EL (cell line): ENCODE measurements at places on chromosomes 16 and 17.

GRCh38 chr16:58346831-58347371 lies 45.4 kb upstream of the GINS3 start:
- no peak for DNase-seq

GRCh38 chr17:81285894-81286293 lies 9.2 kb downstream of the SLC38A10 start:
- DNase-seq = no peak

- peak; percentile 52 for DNase-seq
Measured at GRCh38 chr16:21103941-21104860, 46.4 kb downstream of the DNAH3 start.

- DNase-seq = no peak
Measured at GRCh38 chr17:32588982-32589381, 102.2 kb downstream of the CDK5R1 start.

- no peak for DNase-seq
Measured at GRCh38 chr17:83046448-83047181, 32.8 kb upstream of the METRNL start.

- DNase-seq = no peak
Measured at GRCh38 chr16:66267292-66268014, 99.0 kb upstream of the CDH5 start.

- peak; percentile 31 for DNase-seq
Measured at GRCh38 chr17:8947201-8947600, 18.3 kb downstream of the PIK3R5 start.

DNA sequence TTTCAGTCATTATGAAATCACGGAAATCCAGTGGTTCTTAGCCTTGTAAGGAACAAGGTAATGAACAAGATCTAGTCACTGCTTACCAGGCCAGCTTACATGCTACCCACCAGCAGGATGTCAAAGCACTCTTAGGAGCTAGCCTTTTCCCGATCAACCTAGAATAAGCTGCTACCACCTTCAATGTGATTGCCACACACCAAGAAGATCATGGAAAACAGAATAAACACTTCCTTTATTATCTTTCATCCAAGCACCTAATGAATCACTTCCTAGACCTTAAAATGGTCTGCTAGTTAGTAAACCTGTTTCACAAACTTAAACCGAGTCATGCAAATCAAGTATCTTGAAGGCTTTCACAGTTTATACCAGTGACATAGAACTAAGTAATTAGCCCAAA lies 5.0 kb downstream of the BBS2 start:
- no peak for DNase-seq

DNA sequence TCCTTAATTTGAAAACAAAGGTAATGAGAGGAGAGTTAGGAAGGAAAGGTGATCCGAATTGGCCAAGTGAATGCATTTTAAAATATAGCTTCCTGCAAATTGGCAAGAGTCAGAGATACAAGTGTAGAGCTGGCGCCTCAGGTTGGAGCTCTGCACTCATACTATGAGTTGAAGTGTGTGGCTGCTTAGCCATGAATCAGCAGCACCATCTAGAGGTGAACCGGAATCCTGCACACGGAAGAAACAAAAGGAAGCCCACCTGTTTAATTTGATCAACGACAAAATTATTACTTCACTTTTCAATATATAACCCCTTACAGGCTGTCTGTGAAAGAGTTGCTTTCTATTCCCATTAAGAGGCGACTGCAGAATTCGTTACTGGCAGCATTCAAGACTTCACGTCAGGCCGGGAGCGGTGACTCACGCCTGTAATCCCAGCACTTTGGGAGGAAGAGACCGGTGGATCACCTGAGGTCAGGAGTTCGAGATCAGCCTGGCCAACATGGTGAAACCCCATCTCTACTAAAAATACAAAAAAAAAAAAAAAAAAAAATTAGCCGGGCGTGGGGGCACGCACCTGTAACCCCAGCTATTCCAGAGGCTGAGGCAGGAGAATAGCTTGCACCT lies 1253.7 kb upstream of the CDH8 start:
- DNase-seq = no peak

DNA sequence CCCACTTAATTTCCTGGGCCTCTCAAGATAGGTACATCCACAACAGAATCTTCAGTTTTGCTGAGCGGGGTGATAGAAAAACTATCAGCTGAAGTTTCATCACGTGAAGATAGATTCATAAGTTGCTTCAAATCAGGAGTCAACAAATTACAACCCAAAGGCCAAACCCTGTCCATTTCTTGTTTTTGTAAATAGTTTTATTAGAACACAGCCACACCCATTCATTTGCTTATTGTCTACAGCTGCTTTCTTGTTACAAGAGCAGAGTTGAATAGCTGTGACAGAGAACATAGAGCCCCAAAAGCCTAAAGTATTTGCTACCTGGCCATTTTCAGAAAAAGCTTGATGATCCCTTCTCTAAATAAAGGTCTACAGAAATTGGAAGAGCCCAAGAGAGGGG lies 300.1 kb upstream of the CDH5 start:
- no peak for DNase-seq

DNA sequence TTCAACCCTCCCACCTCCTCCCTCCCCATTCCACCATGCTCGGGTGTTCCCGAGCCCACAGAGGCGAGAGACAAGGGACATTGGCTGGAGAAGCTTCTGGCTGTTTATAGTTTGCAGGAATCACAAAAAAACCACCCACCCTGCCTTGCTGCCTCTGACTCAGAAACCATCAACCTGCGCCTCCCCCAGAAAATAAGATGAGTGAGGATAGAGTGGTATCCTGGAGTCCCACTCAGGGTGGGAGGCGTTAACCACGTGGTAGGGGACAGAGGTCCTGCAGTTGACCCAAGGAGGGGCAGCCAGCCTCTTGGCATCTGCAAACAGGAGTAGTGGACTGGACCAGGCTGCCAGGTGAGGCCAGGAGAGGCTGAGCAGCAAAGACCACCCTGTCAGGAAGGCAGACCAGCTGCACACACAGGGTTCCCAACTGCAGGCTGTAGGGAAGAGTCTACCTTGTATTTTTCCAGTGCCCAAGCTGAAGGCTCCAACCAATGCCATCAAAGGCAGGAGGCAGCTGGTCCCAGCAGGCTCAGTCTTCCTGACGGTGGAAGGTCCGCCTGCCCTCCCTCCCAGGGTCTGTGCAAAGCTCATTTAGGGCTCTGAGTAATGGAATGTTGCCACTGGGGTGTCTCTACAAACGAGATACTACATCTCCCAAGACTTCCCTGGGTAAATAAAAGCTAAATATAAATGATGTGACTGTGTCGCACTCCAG lies 201.5 kb upstream of the TNRC6C start:
- no peak for DNase-seq

GRCh38 chr16:912684-913613 lies 57.8 kb downstream of the LMF1 start:
- DNase-seq = no peak

- peak; percentile 66 for DNase-seq
Measured at GRCh38 chr17:56833057-56833808, 487 bp downstream of the C17orf67 start.

- no peak for DNase-seq
Measured at GRCh38 chr17:39660397-39661385, 4.5 kb upstream of the TCAP start.

DNA sequence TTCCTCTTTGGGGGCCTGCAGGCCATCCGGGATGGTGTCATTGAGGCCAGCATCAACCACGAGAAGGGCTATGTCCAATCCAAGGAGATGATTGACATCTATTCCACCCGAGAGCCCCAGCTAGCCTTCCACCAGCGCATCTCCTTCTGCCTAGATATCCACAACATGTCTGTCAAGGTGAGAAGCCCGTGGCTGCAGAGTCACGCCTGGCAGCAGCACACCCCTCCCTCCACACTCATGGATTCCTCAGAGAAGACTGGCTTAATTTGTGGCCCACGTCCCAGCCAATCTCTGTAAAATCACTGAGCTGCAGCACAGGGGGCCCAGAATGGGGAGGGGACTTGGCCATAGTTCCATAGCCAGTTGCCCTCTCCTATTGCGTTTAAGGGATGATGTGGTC lies 15.6 kb downstream of the PSMD3 start:
- no peak for DNase-seq

DNA sequence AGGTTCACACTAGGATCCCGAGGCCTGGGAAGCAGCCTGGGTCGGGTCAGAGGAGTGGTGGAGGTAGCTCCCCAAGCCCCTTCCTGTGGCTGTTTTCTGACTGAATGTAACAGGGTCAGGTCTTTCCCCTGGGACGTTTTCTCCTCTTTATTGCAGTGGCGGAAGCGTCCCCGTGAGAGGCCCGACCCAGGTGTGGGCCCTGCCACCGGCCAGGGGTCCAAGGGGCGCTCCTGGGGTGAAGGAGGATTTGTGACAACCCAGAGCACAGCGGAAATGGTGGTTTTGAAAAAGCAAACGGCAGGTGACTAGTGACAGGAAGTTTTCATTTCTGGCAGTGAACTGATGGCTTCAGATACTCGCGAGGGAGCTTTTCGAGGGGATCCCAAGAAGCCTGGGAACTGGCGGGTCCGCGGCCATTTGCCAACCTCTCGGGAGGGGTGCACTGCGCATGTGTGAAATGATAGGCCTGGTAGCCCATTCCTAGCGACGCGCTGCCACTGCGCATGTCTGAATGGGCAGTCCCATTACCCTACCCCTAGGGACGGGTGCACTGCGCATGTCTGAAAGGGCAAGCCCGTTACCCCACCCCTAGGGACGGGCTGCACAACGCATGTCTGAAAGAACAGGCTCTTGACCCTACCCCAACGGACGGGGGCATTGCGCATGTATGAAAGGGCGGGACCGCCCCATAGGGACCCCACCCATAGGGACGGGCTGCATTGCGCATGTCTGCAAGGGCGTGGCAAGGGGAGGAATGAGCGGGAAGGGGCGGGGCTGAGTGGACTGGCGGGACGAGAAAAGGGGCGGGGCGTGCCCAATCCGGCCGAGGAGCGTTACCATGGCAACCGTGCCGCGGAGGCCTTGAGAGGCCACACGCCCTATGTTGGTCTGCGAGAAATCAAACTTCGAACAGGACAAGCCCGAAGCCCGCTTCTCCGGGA lies 1747.9 kb downstream of the TP53TG3F start:
- DNase-seq = no peak
